ENCODE measurements at places on chromosomes 5 and 9. TPM values are rescaled to one million over a fixed set of nuclear protein-coding genes. Genes with fewer than 3 reads are reported as not detected.

GRCh38 chr9:108473209-108474112 lies 382.3 kb downstream of the ACTL7B start:
- DNase-seq, result no peak

PLPP7 gene
- total RNA-seq, result 0.30 TPM

DNA sequence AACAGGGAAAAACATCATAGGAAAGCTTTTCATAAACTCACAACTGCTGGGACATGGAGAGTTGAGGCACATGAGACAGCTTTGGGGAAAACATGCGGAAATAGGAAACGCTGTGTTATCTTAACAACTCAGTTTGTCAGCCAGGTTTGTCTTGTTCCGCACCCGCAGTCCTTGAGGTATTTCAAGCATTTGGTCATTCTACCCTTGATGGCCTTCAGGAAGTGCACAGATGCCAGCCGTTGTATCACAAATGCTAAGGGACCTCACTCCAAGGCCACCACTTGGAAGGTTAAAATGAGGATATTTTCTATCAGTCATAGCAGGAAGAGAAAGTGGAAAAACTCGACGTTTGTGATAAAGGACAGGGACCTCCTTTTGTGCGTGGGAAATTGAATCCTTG lies 83.8 kb downstream of the TRIO start:
- DNase-seq, result no peak

DNA sequence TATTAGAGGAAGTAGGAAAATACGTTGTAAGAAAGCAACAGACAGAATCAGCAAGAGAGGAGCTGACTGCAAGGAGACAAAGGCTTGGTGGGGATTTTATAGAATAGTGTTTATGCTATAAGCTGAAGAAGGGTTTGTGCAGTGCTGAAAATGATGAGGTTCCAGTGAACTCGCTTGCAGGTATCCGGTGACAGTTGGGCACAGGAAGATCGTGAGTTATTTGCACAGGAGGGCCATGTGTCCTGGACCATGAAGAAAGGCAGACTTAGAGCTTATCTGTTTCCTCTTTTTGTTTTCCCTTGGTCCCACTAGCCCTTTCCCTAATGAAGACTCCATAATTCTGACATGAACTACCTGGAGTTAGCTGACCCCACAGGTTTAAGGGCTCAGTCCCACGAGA lies 61.4 kb downstream of the NXNL2 start:
- DNase-seq, result no peak

NIPAL4 gene
- not detected for total RNA-seq

DNA sequence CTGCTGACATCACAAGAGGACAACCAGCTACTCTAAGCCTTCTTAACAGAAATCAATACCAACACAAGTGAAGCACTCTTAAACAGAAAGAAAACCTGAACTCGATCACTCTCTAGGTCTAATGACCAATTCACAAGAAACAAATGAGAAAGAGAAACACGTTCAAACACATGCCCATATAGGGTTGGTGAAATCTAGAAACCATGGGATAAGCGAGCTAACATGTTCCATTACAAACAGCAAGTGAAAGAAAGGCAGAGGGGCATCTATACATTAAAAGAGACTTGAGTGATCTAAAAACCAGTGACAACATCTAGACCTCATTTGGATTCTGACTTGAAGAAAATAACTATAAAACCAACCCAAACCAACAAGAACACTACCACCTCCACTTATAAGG lies 74.9 kb upstream of the RETREG1 start:
- no peak for DNase-seq

DIRAS2 gene
- 0.20 TPM for total RNA-seq

CNTNAP3B gene
- 2.0 TPM for total RNA-seq

PCA3 gene
- 0.60 TPM for total RNA-seq

DNA sequence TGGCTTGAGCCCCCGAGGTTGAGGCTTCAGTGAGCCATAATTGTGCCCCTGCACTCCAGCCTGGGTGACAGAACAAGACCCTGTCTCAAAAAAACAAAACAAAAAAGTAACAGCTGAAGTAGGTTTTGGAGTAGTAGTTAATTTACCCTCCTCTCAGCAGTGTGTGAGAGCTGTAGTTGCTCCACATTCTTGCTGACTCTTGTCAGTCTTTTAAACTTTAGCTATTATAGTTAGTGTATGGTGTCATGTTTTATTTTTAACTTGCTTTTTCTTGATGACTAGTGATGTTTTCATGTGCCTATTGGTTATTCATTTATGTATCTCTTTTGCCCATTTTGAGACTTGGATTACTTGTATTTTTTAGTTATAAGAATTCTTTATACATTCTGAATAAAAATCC lies 52.9 kb upstream of the DHFR start:
- DNase-seq, result no peak

DNA sequence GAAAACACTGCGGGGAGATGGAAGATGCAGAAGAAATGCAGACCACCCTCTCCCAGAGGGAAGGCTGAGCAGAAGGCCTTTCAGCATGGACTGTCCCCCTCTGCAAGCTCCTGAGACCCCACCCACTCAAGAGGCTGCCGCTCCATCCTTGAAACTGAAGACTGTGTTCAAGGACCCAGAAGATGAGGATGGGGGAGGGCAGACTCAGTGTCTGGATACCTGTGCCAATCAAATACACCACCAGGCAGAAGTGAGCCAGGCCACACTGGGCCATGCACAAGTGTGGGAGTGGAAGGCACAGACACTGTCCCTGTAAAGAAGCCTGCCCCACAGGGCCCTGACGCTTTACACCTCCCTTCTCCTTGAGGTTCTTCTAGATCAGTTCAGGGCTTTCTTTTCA lies 40.0 kb upstream of the IPPK start:
- DNase-seq, result no peak

GRCh38 chr9:128636024-128636390 lies 20.6 kb downstream of the DYNC2I2 start:
- peak; percentile 95 for DNase-seq

GRCh38 chr9:14097215-14097614 lies 216.7 kb downstream of the NFIB start:
- DNase-seq, result no peak

NREP gene
- total RNA-seq, result 3.2 TPM

DNA sequence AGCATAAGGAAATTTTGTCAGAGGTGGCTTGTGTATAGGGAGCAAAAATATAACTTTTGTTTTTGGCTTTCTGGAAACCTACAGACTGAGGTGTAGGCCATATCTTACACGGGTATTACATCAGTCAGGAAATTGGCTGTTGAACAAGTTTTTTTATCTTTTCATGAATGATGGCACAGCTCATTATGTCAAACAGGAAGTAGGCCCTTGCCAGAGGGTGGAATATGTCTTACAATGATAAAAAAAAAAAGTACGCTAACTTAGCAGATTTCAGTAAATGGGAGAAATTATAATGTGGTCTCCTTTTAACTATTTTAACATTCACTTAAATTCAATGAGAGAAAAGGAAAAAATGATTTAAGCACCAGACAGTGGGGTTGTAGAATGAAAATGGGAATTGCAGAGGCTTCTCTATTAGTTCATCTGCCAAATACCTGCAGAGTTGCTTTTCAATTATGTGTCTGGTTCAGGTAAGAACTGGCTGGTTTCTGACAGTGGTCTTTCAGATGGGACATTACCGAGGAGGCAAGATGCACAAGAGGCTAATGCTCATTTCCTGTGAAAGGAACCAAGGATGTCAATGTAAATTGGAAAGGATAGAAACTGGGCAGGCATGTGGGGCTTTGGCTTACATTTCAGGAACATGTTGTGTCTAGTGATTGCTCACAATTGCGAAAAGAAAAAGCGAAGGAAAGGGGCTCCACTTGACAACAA lies 169.9 kb downstream of the NNT start:
- no peak for DNase-seq

C9 gene
- total RNA-seq, result 1,159 TPM

DNA sequence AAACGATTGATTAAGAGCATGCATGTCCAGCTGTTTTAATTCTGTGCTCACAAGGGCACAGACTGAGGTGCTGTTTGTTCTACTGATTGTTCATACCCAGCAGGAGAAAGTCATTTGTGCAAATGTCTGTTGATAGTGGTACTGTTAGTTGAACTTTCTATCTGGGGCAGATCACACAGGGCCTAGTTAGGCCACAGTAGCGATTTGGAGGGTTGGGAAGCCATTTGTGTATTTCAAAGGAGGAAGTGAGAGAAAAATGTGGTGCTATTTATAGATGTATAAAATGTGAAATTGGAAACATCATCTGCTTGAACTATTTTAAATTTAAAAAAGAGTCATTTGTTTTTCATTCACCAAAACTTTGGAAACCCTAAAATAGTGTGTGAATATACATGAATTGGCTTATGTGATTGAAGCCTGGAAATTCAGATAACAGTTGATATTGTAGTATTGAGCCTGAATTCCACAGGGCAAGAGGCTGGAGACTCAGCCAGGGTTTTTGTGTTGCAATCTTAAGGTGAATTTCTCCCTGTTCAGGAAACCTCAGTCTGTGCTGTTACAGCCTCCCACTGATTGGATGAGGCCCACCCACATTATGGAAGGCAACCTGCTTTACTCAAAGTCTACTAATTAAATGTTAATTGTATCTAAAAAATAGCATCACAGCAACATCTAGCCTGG lies 162.0 kb upstream of the CDKN2B start:
- no peak for DNase-seq

DNA sequence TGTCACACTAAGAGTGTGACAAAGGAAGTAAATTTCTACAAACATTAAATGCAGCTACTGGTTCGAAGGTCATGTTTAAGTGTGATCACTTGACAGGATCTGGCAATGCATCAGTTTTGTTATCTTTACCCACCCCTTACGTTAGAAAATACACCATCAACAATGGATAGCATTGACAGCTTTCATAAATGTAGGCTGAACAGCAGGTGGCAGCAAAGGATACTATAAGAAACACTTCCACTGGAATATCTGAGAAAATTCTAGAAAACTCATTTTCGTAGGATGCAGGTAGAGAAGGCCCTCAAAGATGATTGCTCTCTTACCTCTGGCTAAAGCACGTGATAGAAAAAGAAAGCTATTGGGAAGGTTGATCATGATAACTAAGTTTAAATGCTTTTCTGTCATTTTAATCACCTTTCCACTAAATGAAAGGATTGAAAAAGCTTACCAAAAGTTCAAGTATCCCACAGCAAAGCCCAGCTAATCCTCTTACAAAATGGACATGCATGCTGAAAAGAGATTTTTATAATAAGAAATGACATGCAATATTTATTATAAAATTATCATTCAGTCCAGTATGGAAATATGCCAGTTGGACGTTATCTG lies 292.5 kb downstream of the PARP8 start:
- DNase-seq, result no peak

DNA sequence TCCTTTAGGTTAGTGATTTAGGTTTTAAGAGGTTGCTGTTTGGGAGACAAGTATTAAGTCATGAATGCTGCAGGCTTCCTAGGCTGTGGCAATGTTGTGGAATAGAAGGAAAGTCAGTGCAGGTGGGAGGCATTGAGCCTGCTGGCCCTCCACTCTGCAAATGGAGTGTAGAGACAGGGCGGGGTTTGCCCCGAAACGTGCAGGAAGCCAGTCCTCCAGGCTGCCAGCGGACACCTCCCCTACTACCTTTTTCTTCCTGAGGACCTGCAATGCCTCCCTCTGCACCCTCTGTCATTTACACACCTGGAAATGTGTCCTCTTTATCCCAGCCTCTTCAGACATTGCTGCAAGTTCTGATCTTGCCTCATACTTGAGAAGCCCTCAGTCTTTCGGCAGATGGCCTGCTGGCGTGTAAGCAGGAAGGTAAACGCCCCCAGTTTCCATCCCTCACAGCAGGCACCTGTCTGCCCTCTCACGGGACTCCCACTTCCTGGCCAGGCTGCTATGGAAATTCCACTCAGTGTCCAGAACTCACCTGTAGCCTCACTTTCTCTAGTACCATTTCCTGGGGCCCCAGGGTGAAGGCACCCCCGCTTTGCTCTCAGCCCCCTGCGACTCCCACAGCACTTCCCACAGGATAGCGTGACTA lies 81.6 kb upstream of the BOD1 start:
- no peak for DNase-seq

GRCh38 chr5:13212886-13213285 lies 731.6 kb downstream of the DNAH5 start:
- DNase-seq, result no peak

GRCh38 chr5:59758566-59758965 lies 135.0 kb downstream of the PDE4D start:
- no peak for DNase-seq

DNA sequence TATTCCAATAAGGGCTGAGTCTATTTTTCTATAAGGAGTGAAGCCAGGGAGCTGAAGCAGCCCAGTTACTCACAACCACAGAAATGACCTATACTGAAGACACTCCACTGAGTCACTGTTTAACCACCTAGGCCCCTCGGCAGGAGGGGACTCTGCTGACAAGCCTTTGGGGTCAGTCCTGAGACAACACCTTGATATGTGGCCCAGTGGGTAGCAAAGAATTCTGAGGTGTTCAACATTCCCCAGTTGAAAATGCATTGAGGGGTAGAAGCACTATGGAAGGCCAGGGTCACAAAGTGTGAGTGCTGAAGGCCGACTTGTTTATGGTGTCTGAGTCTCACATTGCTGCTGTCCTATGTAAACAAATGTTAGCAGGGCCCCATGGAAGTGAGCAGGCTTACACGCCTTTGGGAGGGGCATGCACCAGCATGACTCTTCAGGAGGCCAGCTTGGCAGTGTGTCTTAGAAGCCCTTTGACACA lies 112.6 kb upstream of the NFIL3 start:
- DNase-seq, result no peak

- no peak for DNase-seq
Observed at GRCh38 chr5:161432798-161433197, 113.7 kb downstream of the GABRB2 start.

FYB1 gene
- total RNA-seq, result 4.4 TPM

PCDHB9 gene
- 0.05 TPM for total RNA-seq

DNA sequence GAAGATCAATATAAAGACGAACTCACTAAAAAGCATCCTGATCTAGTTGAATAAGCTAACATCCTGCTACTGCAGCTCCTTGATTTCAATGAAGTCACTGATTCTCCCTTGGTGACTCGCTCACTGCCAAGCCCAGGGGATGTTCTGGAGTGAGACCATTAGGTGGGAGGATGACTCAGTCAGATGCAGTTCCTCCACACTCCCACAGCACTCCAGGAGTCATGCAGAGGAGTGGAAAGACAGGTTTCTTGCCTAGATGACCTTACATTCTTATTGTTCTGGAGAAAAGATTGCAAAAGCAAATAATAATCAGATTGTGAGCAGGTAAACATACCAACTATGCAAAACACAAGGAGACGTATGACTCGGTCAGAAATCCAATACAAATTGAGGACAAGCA lies 15.3 kb downstream of the GCNT4 start:
- no peak for DNase-seq

GPR150 gene
- 0.23 TPM for total RNA-seq

Measured in left lobe of liver (tissue), 2 donors.